ENCODE measurements at places on chromosomes 16 and 17.
A peak's percentile ranks its signal among the peaks of the same experiment; 100 is the strongest.

DNA sequence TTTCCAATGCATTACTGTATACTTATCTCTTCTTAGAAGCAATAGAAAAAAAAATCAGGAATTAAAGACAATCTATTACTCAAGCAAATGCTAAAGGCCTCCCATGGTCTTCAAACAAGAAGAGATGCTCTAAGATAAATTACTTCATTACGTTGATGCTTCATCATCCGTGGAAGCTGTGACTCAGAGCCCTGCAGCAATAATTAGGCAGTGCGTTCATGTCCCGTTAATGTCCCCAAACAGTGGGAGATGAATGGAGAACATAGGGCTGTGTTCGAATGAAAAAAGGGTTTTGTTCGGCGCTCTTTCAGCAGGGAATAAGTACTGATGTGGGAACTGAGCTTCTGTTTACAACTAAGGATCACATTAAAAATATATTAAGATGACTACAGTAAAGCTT, 15.9 kb upstream of the PDXDC1 start:
- DNase-seq: no peak

DNA sequence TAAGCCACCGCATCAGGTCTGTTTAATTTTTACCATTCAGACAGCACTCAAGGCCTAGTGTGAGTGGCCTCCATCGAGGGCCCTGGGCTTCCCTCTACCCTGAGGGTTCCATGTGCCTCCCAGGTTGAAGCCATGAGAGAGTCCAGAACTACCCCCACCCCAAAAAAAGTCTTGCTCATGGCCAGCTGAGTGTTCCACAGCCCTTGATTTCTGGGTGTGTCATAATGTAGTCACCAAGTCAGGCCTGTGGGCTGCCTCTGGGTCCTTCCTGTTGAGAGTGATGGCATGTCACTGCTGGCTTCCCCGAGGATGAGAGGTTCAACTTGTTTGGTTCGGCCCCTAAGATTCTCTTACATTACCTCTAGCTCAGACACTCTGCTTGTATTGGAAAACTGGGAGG, 100.6 kb downstream of the PITPNC1 start:
- DNase-seq: no peak

- DNase-seq: peak; percentile 66
Observed at GRCh38 chr17:49508061-49508865, 13.2 kb downstream of the NGFR start.

DNA sequence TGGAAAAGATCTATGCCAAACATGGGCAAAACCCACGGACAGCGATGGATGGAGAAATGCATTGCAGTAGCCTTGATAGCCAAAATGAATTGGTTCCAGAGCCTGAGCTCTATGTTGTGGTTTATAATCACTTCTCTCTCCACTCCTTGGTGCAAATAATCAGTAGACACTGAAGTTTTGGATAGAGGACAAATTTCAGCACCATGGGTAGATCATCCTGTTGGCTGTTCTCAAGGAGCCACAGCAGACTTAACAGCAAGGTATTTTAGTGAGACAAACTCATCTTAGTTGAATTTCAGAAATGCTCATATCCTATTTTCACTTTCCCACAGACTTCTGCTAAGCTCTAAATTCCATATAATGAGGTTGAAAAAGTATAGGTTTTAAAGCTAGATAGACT, 88.3 kb upstream of the CCL1 start:
- no peak for DNase-seq

- DNase-seq: no peak
Observed at GRCh38 chr17:40659911-40660310, 5.1 kb downstream of the KRT222 start.

DNA sequence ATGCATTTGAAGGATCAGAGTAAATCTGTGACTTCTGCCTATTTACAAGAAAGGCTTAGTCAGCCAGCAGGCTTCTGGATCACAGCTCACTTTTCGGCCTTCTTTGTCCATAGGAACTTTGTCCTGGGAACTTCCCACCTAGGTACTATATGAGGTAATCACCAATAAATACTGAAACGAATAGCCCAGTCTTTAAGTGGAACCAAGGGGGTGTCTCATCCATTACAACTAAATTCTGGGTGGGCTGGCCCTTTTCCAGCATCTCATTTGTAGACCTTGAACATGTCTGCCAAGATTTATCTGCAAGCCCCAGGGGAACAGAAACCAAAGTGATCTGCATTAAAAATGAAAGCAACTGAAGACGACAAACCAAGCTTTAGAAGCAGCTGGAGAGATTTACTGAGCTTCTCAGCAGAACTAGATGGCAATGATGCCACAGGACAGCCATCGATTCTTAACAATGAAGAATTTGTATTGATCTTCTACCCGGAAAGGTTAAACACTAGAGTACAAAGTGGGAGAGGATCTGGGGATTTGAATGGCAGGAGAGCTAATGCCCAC, 55.5 kb downstream of the SNX11 start:
- DNase-seq: no peak

GRCh38 chr16:31453255-31454204, 5.8 kb upstream of the ARMC5 start:
- no peak for DNase-seq

- no peak for DNase-seq
Observed at GRCh38 chr17:42436391-42436790, 13.3 kb upstream of the CAVIN1 start.

GRCh38 chr17:40931311-40931710, 6.1 kb downstream of the KRT23 start:
- no peak for DNase-seq

GRCh38 chr17:77462090-77462489, 321.3 kb downstream of the SEC14L1 start:
- no peak for DNase-seq

GRCh38 chr16:80404847-80405246, 135.9 kb upstream of the DYNLRB2 start:
- DNase-seq: no peak

DNA sequence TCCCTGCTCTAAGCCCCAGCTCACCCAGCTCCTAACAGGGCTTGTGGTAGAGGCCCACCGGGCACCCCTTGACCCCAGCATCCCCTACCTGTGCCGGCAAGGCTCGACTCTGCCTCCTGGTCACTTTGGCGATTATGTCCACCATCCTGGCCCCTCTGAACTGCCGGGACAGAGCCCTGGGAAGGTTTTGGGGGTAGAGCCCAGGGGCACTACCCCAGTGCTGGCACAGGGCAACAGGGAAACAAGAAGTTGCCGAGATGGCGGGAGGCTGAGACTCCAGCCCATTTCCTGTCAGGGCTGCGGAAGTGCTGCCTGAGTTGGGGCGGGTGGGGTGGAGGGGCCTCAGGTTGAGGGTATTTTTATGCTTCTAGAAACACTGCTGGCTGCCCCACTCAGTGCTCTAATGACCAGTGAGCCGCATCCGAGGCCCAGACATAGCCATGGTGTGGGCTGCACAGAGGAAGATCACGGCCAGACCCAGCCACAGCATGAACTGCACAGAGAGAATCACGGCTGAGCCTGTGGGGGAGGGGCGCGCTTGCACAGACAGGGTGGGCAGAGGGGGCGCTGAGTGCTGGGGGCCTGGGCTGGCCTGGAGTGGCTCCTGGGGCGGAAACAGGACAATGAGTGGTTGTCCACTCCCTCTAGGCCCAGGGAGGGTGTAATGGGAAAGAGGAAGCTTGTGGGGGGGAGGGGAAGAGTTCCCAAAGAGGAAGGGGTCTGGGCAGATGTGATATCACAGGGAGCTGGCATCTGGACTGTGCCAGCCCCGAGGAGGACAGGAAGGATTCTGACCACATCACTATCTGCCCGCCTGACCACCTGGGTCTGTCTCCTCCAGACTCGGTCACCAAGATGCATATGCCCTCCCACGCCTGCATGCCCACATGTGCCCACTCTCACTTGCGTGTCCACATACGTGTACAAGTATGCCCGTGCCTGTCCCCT, 22.3 kb downstream of the ARHGAP27 start:
- no peak for DNase-seq

GRCh38 chr17:31148205-31148604, 53.4 kb downstream of the NF1 start:
- no peak for DNase-seq

- DNase-seq: peak; percentile 85
Observed at GRCh38 chr17:34252444-34253138, 2.5 kb upstream of the CCL2 start.

DNA sequence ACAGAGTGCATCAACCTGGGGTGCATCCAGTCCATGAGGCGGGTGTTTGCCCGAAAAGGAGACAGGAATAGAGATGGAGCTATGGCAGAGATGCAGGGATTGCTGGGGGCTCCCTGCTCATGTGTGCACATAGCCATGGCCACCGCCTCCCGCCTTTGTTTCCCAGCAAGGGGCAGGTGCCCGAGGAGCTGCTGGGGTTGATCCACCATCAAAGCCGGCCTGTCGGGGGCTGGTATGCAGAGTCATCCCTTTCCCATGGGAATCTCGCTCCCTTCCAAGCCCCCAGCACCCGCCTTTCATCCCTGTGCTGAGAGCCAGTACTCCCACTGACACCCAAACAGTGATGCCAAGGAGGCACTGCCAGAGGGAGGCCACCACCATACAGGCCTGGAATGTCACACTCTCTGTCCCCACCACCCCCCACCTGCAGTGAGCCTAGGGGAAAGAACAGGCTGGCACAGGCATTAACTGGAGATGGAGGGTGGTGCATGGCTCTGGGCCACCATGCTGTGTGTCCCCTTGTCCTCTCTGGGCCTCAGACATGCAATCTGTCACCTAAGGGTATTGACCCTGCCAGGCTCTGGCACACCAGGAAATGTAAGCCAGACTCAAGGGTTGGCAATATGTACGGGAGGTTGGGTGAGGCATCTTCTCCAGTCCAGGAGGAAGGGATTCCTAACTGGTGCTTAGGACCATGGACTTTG, 65.1 kb downstream of the SREBF1 start:
- no peak for DNase-seq

All from posterior cingulate gyrus (tissue), 11 donors.